ENCODE measurements at places on chromosomes 6 and 20.
A peak's percentile ranks its signal among the peaks of the same experiment; 100 is the strongest.

DNA sequence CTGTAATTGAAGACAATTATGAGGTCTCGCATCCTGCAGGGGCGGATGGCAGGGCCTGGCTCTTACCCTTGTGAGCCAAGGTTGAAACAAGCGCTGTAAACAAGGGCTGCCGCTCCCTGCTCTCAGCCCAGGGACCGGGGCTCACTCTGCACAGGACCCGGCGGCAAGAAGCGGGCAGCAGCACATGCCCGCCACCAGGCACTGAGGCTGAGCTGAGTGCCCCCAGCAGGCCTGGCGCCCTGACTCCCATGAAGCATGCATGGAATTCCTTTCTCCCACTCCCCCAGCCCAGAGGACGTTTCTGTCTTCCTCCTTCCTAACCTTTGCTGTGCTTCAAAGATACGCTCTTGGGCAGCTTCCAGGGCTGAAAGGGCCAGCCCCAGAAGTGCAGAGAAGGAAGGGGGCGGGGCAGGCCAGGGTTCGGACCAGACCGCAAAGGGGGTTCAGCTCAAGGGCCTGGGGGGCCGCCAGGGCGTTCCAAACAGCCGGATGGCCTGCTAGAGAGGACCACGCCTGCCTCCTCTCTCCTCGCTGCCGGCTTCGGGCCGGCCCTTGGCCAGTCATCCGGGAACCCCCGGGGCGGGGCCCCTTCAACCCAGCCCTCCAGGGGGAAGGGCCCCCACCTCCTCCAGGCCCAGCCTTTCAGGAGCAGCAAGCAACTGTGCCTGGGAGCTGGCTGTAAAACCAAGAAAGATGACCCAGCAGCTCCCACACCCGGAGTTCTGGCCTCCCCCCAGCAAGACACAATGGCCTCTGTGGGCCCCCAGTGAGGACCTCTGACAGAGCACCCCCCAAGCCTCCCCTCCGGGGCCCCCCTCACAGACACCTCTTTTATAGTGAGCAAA lies 109.9 kb downstream of the NOL4L start:
- peak; percentile 75 for DNase-seq

- DNase-seq: no peak
Measured at GRCh38 chr6:85498596-85499258, 48.8 kb downstream of the NT5E start.

DNA sequence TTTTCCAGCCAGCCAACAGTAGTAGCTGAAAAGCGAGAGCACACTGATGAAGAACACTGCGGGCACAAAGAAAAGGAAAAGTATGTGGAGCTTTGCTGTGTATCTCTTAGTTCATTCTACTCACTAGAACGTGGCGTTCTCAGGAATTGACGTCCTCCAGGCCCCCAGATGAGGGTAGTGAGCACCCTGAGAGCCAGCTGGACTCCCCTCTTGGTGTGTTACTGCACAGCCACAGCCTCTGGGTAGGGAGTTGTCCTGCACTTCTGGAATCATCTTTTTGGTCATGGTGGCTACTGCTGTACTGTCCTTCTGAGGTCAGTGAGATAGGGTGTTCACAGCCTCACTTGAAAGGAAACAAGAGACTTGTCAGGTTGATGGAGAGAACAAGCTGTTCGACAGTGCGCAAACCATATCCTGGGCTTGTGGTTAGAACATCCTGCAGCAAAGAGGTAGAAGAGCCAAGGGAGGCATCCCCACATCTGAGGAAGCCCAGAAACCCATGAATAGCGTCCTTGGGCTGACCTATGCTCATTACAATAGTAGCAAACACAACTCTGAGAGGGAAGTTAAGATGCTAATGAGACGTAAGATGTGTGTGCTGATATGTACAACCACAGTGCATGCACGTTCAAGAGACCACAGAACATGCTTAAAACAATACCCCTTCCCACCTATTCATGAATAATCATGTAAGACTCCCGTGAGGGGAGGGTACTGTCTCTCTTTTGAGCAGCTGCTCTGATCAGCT lies 14.6 kb upstream of the HLA-F start:
- DNase-seq: no peak

- DNase-seq: no peak
Measured at GRCh38 chr20:44033344-44033743, 118.7 kb downstream of the TOX2 start.

DNA sequence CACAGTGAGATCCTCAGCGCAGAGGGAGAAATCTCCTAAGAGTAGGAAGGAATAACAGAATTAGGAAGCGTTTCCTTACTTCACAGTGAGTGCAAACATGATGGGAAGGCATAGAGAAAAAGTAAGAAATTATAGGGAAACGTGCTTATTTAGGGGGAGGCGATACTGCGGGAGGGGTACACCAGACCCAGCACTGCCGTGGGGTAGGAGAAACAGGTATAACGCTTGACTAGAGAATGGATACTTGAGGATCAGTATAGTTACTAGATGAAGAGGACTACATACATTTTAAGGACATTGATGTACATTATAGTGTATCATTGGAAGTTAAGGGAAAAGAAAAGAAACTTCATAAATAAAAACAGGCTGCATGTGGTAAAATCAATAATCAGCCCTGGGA lies 26.8 kb upstream of the HLA-E start:
- DNase-seq: no peak

DNA sequence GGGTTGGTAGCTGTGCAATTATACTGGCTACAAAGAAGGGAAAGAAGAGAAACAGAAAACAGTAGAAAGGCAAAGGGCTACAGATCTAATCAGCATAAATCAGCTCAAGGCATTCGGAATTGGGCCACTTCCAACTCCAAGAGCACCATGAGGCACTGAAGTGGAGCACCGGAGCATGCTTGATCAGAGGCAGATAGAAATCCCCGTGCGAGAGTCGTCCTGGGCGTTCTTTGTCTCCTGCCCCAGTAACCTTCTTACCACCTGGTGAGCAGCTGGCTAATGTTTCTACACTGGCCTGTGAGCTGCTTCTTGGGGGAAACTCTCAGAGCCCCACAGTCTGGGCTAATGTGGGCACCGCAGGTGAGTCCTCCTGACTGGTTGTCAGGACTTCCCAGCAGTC lies 16.7 kb downstream of the NEDD9 start:
- no peak for DNase-seq

- no peak for DNase-seq
Measured at GRCh38 chr20:14288341-14289330, 48.8 kb downstream of the FLRT3 start.

DNA sequence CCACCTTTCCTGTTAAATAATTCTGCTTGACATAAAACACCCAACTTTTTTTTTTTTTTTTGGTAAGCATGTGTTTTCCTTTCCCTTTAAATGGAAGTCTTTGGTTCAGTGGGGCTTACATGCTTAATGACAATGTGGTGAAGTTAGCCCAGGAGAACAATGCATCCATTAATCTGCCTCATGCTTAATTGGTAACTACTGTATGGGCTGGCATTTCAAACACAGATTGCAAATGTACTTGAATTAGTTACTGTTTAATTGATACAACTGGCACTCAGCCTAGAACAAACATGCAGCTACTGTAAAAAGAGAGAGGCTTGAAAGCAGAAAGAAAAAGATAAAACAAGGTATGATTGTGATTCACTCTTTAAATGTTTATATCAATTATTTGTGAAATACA lies 483.6 kb upstream of the NOX3 start:
- no peak for DNase-seq

DNA sequence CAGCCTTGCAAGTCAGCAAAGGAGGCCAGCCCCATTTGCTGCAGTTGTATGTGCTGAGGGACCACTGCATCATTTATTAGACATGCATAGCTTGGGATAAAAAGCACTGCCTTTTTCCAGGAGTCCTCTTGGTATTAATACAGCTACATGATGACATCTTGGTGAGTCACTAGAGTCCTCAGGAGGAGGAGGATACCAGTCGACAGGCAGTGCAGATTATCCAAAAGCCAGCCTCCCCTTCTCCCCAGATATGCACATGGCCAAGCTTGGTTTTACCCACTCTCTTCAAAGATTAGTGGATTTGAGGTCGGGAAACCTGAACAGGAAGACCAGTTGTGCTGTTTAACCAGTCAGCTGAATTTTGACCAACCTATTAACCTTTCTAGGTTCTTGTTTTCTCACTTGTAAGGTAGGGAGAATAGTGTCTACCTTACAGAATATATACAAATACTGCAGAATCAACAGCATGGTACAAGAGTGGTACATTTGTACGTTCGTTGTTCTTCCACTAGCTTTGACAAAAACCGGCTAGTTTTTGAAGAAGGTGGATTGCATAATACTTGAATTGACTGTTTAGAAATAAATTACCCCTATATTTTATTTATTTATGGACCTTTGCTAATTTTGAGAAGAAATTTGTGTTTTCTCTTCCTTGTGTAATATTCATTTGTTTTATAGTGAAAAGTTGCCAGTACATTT lies 31.9 kb downstream of the VAPB start:
- DNase-seq: no peak

GRCh38 chr6:13916230-13916944 lies 8.4 kb upstream of the RNF182 start:
- no peak for DNase-seq

- DNase-seq: no peak
Measured at GRCh38 chr6:3438190-3439167, 18.4 kb downstream of the SLC22A23 start.

GRCh38 chr6:20236909-20237600 lies 24.8 kb upstream of the MBOAT1 start:
- DNase-seq: no peak

- no peak for DNase-seq
Measured at GRCh38 chr6:72595812-72596211, 26.1 kb upstream of the KCNQ5 start.

- DNase-seq: no peak
Measured at GRCh38 chr20:34977365-34978091, 21.9 kb downstream of the MYH7B start.

DNA sequence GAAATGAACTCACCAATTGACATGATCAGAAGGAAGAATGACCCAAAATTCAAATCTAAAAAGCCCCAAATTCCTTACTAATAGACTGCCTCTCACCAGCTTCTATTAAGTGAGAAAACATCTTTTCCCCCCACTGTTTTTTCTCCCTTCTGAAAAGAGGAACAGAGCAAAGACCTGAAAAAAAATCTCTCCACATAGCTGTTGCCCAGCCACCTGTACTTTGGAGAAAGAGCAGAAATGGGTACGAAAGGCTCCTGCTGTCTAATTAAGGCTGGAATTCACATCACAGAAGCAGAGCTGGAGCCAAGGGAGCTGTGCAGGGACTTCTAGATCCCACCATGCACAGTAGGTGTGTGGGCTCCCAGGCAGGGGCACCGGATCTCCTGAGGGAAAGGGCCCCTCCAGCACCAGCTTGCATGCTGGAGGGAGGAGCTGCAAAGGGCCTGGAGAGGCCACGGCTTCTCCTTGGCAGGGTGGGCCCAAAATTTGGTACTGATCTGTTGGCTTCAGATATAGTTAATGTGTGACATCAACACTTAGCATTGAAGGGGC lies 73.2 kb upstream of the DUSP22 start:
- DNase-seq: no peak

DNA sequence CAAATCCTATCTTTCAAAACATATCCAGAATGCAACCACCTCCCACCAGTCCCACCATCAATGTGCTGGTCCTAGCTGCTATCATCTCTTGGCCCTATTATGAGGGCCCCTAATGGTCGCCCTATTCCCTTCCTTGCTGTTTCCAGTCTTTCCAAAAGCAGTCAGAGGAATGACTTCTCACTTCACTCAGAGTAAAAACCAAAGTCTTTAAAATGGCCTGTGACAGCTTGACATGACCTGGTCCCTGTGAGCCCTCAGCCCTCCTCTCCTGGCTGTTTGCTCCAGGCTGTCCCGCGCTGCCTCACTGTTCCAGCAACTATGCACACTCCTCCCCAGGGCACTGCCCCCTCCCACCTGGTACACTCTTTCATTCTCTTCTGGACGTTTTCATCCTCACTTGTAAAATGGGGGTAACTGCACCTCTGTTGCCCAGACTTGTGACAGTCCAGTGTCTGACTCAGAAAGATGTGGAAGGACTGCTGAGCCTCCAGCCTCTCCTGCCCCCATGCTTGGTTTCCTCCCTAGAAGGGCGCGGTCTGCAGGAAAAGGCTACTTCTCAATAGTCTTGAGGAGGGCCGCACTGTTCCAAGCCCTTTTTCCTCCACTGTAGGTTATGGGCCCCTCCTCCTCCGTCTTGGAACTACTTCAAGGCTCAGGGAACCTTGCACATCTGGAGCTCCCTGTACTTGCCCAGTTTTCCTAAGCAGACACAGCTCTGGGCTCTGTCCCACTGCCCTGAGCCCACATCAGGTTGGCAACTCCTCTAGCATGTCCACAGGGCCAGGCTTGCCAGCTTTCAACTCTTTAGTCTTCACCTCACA lies 64.7 kb downstream of the MYH7B start:
- DNase-seq: no peak

DNA sequence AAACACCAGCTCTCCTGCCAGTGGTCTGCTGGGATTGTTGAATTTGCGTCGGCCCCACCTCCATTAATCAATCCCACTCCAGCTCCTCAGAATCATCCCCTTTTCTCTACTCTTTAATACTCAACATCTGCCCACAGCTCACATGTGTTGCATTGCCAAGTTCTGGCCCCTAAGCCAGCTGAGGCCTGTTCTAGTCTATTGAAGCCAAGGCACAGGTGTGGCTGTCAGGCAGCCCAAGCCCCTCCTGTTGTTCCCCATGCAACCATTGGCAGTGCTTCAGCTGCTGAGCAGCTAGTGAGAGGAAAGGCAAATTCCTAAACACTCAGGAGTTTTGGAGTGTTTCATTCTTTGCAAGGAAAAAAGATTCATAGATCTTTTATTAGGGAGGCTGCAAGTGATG lies 128.0 kb upstream of the NT5E start:
- no peak for DNase-seq

GRCh38 chr20:33915726-33916331 lies 77.9 kb upstream of the RALY start:
- DNase-seq: peak; percentile 44

GRCh38 chr6:130034378-130035146 lies 16.2 kb downstream of the L3MBTL3 start:
- no peak for DNase-seq

- DNase-seq: no peak
Measured at GRCh38 chr6:85465762-85466161, 15.9 kb downstream of the NT5E start.

GRCh38 chr6:2575236-2575635 lies 175.5 kb downstream of the MYLK4 start:
- DNase-seq: no peak

DNA sequence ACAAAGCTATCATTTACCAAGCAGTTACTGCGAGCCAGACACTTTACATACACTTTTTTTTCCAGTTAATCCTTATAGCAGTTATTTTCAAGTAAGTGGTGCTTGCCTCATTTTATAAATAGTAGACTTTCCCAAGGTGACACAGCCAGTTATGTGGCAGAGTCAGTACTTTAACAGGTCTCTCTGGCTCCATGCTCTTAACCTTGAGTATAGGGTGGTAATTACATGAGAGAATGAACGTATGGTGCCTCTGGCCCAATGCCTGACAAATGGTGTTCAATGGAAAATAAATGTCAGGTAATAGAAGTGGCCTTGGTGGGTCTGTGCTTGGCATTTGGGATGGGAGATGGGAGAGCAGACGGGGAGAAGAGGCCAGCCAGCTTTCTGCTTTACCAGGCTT lies 316.3 kb downstream of the SLC35F1 start:
- no peak for DNase-seq

DNA sequence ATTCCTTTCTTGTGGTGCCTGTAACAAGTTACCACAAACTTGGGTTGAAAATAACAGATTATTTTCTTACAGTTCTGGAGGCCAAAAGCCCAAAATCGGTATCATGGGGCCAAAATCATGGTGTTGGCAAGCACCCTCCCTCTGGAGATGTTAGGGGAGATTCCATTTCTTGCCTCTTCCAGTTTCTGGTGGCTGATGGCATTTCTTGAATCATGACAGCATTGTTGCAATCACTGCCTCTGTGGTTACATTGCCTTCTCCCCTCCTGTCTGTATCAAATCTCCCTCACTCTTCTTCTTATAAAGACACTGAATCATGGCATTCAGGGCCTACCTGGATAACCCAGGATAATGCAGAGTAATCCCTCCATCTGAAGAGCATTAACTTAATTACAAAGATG lies 17.9 kb upstream of the TENT5A start:
- no peak for DNase-seq

Data from GM12892 (cell line).